PC-3 (cell line): ENCODE measurements at places on chromosomes 13 and 19.

DNA sequence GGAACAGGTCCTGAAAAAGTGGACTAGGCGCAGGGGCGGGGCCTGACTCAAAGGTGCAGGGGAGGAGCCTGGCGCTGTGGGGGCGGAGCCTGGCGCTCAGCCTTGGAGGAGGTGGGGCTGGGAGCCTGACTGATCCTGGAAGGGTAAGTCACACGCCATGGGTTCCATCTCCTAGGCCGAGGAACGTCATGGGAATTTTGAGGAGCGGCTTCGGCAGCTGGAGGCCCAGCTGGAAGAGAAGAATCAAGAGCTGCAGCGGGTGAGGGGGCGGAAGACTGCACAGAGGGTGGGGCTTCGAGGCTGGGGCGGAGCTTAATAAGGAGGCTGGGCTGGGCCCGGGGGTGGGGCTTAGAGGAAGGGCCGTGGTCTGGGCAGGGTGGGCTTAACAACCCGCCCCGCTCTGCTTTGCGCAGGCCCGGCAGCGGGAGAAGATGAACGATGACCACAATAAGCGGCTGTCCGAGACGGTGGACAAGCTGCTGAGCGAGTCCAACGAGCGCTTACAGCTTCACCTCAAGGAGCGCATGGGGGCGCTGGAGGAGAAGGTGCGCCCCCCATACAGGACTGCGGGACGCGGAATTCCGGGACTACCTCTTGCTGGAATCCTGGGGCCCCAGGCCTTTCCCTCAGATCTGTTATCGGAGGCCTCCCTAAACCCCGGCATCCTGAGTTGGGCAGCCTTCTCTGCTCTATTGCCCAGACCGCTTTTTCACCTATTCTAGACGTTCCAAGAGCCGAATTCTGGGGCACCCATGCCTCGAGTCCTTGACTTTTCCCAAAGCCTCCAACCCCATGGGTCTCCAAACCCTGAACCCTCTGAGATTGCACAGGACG, 14.5 kb downstream of the PPFIA3 start:
- DNase-seq, result no peak

DNA sequence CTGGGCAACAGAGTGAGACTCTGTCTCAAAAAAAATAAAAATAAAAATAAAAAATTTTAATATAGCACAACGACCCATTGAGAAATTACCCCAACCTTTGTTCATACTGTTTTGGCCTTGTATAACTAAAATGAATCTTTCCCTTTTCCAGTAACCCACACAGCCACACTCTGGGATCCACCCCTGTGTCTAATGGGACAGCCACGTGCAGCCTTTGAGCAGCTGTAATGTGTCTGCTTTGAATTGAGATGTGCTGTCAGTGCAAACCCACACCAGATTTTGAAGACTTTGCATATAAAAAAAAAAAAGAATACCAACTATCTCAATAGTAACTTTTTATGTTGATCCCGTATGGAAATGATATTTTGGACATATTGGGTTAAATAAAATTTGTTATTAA, 112.7 kb upstream of the UBL3 start:
- no peak for DNase-seq

- no peak for DNase-seq
Measured at GRCh38 chr13:27638521-27638920, 16.8 kb downstream of the POLR1D start.

GRCh38 chr13:40484101-40484800, 182.2 kb downstream of the FOXO1 start:
- DNase-seq, result no peak

GRCh38 chr13:46124967-46125933, 20.4 kb upstream of the CPB2 start:
- no peak for DNase-seq

DNA sequence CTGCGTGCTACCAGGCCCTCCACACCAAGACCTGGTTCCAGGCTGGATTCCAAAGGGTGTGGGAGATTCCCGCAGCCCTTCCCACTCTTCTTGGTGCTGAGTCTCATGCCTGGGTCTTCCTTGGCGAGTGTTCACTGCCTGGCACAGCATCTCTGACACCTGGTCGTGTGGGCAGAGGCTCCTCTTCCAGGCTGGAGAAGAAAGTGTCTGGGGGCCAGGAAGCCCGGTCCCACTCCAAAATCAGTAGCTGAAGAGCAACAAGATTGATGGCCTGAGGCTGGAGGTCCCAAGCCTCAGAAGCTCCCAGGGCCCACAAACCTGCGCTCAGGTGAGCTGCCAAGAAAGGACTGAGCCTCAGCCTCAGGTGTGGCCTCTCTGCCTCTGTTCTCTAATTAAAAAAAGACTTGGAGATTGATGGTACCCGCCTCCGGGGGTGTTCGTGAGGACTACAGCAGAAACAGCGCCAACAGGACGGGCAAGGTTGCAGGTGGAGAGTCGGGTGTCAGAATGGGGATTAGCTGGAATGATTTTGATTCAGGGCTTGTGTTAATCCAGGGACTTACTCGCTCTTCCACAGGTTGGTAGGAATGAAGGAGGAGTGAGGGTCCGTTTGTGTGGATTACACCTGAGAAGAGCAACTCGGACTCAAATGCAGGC, 217.5 kb downstream of the TEX29 start:
- no peak for DNase-seq
